CD4-positive, alpha-beta memory T cell (primary cell): ENCODE measurements at places on chromosomes 2 and 18.

- no peak for DNase-seq
Measured at GRCh38 chr2:226581004-226581403, 218.6 kb downstream of the IRS1 start.

DNA sequence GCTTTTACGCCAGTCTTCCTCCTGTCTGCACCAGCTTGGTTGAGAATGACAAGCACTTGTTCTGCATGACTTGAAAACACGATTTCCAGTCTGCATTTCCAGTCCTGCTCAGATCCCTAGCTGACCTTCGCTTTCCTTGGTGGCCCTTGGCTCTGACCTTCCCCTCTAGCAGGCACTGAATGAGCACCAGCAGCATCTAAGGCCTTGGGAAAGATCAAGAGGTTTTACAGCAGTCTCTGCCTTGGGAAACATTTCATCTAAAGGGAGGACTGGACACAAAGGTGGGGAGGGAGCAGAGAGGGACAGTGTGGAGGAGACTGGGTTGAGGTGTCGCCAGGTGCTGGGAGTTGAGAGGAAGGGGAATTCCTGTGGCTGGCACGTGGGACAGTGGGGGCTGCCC is 30.5 kb downstream of the NTSR2 start:
- DNase-seq = no peak

GRCh38 chr2:207337234-207338219 is 171.8 kb upstream of the KLF7 start:
- no peak for DNase-seq

DNA sequence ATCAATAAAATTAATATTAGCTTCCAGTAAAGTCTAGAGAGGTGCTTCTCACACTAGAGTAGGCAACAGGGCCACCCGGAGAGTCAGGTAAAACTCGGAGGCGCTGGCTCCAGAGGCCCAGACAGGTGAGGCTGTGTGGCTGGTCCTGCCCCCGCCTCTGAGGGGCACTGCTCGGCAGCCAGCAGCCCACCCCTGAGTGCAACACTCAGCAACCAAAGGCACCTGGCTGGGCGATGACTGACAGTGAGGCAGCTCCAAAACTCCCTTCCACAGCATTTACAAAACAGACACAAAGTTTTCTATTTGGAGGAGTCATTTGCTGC is 138.8 kb upstream of the ID2 start:
- DNase-seq = peak; percentile 17

DNA sequence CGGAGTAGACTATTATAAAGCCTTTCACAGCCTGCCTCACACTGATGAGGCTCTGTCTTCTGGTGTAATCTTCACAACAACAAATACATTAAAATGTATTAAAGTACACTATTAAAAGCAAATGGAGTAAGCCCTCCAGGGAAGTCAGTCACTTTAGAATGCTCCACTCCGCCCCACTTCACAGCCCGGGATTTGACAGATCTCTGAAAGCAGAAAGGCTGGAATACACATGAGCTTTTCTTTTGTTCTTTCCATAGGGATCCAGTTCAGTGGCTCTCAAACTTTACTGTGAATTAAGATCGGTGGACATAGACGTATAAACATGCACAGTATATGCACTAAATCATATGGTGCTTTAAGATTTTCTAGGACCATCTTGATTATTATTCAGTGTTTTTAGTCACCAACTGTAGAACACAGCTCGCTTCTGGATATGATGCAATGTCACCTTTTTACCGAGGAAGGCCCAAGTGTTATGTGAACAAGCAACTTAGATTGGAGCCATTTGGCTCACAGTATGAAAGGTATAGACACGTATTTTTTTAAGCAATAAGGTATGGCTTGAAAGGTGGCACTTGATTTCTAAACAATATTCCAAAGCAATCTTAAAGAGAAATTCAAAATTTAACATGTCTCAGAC is 151.1 kb downstream of the PRKCE start:
- no peak for DNase-seq

GRCh38 chr2:218722419-218722818 is 11.8 kb downstream of the TTLL4 start:
- no peak for DNase-seq

DNA sequence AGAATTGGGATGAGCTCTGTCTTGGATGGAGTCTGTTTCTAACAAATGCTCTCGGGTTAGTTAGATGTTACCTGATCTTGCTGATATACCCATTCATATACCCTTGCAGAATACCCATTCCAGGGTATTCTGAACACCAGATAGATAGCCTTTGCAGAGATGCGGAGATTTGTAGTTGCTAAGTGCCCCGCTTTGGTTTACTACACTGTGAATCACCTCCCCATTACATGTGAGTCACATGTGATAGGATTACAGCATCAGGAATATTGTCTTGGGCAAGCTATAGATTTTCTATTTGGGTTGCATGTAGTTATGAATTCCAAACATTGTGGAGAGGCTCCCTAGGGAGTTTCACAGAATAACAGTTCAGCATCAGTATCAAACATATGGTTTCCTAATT is 3.8 kb downstream of the VSNL1 start:
- DNase-seq = no peak

GRCh38 chr18:23878336-23878900 is 136.1 kb upstream of the TTC39C start:
- no peak for DNase-seq

GRCh38 chr2:101895039-101895438 is 96.7 kb upstream of the IL1R2 start:
- no peak for DNase-seq

DNA sequence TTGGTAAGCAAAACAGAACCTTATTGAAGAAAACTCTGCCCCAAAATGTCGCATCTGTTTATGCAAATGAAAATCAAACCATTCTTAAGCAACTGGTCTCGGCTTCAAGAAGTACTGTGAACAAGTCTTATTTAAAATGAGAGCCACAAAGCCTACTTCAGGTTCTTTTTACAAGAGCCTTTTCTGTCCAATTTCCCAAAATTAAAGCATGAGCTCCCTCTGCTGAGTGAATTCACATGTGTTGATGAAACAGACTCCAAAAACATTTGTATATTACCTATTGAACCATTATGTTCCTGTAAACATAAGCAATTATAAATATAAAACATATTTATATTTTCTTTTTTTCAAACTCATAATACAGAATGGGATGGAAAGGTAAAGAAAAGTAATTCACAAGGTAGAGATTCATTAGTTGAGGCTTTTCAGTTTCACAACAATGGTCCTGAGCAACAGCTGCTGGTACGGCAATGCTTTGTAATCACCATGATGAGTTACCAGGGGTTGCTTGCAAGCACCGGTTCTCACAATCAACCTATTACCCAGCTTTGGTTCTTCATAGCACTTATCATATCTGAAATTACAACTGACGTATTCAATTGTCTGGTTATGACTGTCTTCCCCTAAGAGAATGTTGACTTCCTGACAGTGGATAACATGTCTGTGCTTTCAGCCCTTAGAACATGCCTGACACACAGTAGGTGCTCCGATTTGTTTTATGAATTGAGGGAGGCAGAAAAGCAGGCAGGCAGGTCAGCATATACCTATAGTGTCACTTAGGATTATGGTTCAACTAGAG is 108.4 kb upstream of the BZW1 start:
- DNase-seq = no peak

DNA sequence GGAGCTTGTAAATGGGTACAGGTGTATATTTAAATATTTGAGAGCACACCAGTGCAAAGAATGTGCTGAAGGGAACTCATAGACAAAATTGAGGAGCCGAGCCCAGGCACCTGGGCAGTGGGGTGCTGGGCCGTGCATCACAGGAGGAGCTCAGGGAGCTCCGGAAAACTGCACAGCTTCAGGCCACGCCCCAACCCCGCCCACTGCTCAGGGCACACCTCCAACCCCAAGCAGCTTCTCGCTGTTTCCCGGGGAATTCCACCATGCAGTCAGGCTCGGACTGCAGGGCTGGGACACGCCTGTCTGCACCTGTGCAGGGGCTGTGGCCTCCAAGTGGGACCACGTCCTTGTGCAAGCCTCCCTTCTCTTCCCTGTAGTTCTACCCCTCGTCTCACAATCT is 243.0 kb downstream of the HDAC4 start:
- DNase-seq = no peak

DNA sequence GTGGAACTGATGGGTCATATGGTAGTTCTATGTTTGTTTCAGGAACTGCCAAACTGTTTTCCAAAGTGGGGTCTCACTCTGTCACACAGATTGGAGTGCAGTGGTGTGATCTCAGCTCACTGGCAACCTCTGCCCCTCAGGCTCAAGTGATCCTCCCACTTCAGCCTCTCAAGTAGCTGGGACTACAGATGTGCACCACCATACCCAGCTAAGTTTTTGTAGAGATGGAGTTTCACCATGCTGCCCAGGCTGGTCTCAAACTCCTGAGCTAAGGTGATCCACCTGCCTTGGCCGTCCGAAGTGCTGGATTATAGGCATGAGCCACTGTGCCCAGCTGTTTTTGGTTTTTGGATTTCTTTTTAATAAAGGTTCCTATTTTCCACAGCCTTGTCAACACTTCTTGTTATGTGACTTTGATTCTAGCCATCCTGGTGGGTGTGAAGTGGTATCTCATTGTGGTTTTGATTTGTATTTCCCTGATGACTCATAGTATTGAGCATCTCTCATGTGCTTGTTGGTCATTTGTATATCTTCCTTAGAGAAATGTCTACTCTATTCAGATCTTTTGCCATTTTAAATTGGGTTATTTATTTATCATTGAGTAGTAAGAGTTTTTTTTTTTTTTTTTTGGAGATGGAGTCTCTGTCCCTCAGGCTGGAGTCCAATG is 22.8 kb downstream of the NPC1 start:
- peak; percentile 25 for DNase-seq

- DNase-seq = no peak
Measured at GRCh38 chr2:240812301-240812680, 7.7 kb downstream of the KIF1A start.

DNA sequence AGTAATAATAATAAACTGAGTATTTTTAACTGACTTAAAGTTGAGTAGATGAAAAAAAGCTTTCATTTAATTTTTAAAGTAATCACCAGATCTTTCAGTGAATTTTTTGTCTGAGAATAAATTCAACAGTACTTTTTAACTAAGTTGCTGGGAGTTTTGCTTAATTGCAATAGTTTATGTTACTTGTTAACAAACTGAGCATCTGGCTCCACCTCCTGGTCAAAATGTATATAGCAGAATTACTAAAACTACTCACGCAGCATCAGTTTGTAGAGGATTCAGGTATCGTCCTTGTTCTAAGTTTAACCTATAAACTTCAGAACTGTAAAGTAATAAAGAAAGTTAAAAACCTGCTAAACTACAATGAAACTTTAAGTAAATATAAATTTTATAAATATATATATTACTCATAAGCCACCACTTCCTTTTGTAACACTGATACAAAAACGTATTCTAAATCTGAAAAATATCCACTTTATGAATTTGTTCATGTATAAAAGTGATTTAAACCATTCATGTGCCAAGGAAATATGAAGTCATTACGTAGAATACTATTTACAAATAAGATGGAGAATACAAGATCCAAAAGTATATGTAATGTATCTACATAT is 21.3 kb downstream of the NOL10 start:
- peak; percentile 63 for DNase-seq

DNA sequence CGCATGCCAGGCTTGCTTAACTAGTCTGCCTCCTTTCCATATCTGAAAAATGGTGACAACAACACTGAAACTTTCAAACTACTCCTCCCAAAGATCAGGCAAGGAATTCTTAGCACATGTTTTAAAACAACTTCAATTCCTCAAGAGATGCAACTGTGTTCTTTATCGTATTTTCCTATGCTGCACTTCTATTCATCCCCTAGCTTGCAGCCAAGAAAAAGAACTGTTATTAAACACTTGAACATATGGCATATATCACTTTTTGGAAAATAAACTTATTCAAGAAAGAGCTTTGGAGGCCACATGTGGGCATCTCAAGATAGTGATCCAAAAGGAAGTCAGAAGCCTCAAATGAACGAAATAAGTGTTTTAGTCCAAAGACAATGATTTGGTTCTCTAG is 75.6 kb upstream of the STAM2 start:
- DNase-seq = no peak

GRCh38 chr2:162317861-162318327 is 590 bp downstream of the IFIH1 start:
- DNase-seq = no peak

DNA sequence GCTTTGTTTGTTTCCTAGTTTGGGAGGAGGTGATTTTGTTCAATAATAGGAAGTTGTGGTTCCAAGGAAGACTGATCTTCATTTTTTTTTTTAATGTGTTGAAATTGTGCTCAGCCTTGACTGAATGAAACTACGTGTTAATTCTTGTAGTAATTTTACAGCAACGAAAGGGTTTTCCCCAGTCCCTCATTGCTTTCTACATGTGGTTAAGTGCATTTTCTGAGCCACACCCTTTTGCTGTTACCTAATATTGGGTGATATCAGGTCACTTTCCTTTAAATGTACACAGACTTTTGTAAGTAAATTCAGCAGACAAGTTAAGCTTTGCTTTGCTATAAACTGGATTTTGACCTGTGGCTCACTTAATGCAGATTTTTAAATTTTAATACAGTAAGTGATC is 73.6 kb downstream of the OTX1 start:
- no peak for DNase-seq

DNA sequence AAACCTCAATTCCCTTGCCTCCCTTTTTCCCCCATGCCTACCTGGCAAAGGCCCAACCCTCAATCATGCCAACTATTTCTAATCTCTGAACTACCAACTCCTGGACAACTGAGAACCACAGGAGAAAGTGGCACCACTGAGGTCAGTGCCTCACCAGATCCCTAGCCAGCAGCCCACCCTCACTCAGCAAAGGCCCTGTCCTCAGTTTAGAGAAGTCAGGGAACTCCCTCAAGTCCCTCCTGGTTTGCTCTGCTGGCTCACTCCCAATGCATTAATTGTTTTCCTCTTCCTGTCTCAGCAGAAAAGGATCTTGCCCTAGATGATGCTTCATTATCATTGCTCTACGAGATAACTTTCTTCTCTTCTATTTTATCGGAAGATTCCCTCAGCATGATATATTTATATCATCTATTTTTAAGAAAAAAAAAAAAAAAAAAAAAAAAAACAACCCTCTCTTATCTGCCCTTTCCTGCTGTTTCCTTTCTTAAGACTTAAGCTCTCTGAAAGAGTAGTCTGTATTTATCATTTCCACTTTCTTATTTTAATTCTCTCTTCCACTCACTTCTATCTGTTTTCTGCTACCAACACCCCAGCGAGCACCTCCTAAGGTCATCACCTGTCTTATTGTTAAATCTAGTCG is 22.7 kb upstream of the ZBTB14 start:
- no peak for DNase-seq

DNA sequence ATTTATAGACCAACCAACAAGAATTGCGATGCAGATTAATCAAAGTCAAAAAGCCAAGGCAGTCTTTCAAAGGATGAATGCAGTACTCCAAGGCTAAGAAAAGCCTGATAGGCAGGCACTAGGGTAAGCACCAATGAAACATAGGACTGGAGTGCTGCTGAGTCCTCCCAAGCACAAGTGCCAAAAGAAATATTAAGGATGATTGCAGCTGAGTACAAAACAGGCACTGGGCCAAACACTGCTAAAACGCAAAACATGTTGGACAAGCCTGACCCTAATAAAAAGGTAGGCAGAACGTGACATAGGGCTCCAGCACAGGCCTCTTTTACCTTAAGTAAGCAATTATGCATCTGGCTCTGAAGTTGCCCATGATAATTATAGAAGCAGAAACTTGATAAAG is 160.1 kb upstream of the LRP1B start:
- DNase-seq = no peak
